ENCODE measurements at places on chromosomes 3 and 15.

- DNase-seq = no peak
These were observed 148.9 kb downstream of the IL20RB start for GRCh38 chr3:137106612-137107240.

GRCh38 chr15:48996276-48996675 is 32.6 kb upstream of the SHC4 start:
- DNase-seq = no peak

GRCh38 chr3:87332789-87333188 is 56.4 kb upstream of the POU1F1 start:
- DNase-seq = no peak

DNA sequence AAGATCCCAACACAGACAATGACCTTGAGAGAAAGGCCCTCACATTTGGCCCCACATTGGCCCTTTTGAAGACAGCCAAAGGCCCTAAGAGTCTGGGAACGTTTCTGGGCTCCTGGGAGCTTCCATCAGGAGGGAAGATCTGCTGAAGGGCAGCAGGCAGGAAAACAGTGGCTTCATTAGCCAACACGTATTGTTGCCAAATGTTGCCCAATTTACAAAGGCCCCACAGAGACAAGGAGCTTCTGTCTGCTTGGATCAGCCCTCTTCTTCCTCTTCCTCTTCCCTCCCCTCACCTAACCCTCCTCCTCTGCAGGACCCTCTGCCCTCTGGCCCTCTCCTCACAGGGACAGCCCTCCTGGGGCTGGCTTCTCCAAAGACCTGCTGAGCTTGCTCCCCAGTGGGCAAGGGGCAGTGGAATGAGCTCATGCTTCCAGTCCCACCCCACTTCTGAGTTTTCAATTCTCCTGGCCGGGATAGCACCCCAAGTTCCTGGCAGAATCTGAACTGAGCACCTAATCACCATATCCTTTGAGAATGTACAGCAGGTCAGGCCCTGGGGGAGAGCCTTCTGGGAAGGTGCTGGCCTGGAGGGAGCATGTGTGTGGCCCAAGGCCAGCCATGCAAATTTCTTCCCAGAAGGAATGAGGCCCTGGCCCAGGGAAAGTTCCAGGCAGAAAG is 5.1 kb upstream of the LTF start:
- DNase-seq = no peak

DNA sequence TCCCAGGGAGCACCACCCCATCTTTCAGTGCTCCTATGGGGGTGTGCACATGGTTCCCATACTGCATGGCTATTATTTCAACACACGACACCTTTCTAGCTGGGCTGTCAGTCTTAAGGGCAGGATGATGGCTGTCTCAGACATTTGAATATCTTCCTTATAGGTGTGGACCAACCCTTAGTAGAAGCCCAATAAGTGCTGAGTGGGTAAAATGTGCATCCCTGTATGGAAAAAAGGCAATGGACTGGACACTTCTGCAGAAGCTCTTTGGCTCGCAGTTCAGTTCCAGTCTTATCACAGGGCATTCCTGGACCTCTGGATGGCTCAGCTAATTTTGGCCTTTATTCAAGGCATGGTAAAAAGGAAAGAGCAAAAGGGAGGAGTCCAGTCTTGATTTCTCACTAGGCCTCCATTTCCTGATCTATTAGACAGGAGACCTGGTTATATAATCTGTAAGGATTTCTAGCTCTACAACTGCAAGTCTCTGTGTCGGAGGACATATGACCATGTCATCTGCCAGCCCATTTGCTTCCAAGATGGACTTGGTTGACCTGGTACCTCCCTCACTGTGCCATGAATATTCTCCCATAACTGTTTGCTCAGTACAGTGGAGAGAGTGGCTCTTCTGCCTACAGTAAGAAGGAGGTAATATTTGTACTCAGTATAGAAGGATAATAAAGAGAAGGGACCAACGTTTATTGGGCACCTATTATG is 53.8 kb upstream of the RASGRP1 start:
- no peak for DNase-seq

GRCh38 chr15:41961001-41961518 is 11.3 kb downstream of the EHD4 start:
- no peak for DNase-seq

DNA sequence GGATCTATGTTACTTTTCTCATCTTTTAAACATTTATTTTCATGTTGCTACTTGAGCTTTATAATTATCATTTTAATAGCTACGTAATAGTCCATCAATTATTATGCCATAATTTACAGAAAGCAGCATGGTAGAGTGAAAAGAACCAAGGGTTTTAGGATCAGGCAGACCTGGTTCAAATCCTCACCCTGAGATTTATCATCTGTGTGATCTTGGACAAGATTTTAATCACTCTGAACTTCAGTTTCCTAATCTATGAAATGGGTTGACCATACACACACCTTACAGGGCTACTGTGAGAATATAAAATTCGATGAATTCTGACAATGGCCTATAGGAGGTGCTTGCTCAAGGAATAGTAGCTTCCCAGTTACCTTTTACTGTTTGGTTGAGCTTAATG is 27.1 kb downstream of the BOC start:
- no peak for DNase-seq

Measured in stimulated activated CD8-positive, alpha-beta memory T cell treated with anti-CD3 and anti-CD28 coated beads, Interleukin-15, amount 100 ng/mL, for 1 hour (primary cell).